Eye (tissue), 1 donor: ENCODE measurements at places on chromosomes 13 and 19.

DNA sequence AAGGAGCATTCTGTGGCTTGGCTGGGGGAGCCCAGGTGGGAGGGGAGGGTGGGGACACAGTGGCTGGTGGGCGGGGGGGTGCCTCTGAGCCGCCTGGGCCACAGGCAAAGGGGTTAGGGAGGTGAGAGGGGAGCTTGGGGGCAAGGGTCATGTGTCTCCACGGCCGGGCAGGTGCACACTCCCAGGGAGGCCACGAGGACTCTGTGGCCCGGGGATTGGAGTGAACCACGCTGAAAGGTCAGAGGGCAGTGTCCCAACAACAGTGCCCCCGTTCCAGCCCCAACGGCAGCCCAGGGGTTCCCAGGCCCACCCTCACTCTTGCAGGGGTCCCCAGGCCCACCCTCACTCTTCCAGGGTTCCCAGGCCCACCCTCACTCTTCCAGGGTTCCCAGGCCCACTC is 9.6 kb downstream of the C2CD4C start:
- DNase-seq = no peak

GRCh38 chr13:114065926-114066774 is 66.3 kb downstream of the RASA3 start:
- no peak for DNase-seq

GRCh38 chr13:30832845-30833332 is 73.2 kb upstream of the MEDAG start:
- DNase-seq = peak; percentile 82

DNA sequence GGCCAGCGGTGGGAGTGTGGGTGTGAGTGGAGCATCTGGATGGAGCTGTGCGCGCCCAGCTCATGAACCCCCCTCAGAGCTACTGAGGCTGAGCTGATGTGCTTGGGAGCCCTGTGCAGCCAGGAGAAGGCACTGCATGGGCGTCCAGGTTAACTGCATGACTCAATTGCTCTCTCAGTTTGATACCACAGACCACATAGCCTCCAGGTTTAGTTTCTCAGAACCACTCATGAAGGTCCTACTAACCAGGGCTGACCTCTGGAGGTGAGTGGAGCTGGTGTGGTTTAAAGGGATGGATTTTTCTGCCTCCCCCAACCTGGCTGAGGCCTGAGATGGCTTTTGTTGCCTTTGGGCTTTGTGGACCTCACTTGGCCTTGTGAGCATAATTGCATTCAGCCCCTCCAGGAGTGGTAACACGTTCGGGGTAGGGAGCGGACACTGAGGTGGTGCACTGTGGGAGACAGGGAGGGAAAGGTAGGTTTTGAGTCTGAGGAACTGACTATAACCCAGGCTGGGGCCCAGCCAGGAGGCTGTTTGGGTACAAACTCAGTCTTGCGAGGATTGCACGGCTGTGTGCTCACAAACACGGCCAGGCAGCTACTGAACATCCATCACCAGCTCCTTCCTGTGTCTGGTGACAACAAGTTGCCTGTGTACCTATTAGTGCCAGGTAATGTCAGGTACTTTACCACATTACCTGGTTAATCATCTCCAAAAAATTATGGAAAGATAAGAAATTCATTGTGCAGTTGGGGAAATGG is 97.5 kb downstream of the RGCC start:
- DNase-seq = no peak

- no peak for DNase-seq
These were observed 79.0 kb downstream of the INSR start for GRCh38 chr19:7215176-7215575.

GRCh38 chr13:104954210-104954609 is 1581.3 kb downstream of the EFNB2 start:
- no peak for DNase-seq

- no peak for DNase-seq
These were observed 45.3 kb downstream of the ZNF729 start for GRCh38 chr19:22331521-22331920.

- no peak for DNase-seq
These were observed 16.8 kb upstream of the COMP start for GRCh38 chr19:18807861-18808331.

DNA sequence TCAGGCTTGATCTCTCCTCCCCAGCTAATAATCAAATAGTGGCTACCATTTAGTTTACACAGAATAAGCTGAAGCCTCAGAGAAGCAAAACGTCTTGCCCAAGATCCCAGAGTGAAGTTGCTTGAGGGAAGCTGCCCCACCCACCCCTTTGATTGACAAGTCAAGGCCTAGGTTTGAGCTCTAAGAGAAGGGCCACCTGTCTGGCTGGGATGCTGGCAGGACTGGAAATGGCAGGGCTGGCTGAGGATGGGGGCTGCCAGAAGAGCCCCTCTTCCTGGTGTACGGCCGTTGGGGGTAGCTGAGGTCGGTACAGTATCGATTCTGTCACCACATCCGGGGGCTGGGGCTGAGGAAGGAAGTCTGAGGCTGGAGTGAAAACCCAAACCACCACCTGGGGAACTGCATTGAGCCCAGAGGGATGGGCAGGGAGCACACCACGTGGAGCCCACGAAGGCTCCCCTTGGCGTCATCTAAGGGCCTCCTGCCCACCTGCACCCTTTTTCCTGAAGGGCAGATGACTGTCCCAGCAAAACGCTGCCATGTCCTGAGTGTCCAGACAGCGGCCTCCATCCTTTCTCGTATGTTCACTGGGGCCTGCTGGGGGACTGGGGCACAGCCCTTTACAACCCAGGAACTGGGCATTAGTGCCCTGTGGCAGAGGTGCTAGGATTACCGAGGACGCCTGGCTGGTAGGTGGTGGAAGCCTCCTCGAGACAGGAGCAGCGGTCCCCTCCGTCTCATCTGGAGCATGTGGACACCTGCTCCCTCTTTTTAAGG is 1.4 kb upstream of the PRKD2 start:
- no peak for DNase-seq

GRCh38 chr19:12843999-12844732 is 5.9 kb downstream of the MAST1 start:
- DNase-seq = no peak

- no peak for DNase-seq
These were observed 43.5 kb downstream of the NEK5 start for GRCh38 chr13:52085421-52085820.

DNA sequence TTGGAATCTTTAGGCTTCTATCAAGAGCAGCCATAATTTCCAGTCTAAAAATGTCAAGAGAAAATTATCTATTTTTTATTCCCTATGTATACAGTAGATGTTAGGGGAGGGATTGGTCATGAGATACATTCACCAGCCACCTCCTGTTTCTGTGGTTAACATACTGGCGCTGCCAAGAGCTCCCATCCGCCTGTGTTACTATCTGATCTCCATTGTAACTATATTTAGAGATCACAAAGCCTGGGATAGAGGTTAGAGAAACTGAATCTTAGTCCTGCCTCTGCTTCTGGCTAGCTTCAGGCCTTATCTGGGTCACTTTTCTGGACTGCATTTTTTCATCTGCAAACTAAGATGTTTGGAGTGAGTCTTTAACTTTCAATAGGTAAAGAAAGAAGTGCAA is 46.3 kb downstream of the POLR1D start:
- no peak for DNase-seq

GRCh38 chr13:90867336-90867683 is 480.2 kb upstream of the MIR17HG start:
- peak; percentile 89 for DNase-seq

DNA sequence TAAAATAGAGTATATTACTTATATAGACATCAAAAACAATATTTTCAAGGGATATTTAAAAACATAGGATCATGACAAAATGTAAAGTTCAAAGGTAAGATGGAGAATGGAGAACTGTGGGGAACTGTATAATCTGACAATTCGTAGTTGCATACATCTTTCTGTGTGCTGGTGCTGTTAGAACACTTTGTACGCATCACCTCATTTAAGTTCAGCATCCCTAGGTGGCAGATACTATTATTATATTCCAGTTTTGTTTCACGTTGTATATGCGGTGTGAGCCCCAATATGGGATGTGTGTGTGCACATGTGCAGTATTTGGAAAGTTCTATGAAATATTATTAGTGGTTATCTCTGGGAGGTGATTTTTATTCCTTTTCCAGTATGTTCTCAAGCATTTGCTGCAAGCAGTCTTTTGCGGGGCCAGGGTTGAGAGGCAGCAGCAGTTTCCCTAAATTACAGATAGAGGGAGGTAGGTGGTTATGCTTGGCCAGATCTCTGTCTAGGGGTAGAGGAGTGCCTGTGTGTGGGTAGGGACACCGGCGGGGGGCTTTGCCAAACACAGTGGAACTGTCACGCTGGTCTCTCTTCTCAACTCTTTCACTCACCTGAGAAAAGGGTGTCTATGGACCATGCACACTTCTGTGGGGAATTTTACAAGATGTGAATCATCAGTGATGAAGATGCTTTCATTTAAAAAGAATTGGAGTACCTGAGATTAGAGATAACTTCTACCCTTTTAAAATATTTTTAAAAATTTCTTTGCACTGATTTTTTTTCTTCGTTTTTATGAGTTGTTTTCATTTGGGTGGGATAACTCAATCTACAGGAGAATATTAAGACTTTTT is 55.6 kb upstream of the ALOX5AP start:
- peak; percentile 39 for DNase-seq

- DNase-seq = peak; percentile 16
These were observed 148.9 kb downstream of the SHISA2 start for GRCh38 chr13:25902891-25903341.

DNA sequence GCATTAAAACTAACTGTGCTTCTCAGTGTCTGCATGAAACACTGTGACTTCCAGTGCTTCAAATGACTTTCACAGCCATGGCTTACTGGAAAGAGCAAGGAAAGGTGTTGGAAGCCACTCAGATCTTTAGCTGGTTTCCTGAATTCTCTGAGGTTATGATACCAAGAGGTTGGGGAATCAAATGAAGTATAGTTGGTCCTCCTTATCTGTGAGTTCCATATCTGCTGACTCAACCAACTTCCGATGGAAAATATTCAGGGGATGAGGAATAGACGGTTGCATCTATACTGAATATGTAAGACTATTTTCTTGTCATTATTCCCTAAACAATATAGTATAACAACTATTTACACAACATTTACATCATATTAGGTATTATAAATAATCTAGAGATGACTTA is 32.4 kb downstream of the EPSTI1 start:
- DNase-seq = no peak

DNA sequence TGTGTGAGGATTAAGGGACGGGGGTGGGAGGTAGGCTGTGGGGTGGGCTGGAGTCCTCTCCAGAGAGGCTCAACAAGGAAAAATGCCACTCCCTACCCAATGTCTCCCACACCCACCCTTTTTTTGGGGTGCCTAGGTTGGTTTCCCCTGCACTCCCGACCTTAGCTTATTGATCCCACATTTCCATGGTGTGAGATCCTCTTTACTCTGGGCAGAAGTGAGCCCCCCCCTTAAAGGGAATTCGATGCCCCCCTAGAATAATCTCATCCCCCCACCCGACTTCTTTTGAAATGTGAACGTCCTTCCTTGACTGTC is 5.5 kb downstream of the FOSB start:
- DNase-seq = peak; percentile 52

GRCh38 chr19:19542507-19542906 is 4.4 kb downstream of the CILP2 start:
- no peak for DNase-seq

GRCh38 chr13:107330484-107330883 is 762.5 kb upstream of the ARGLU1 start:
- DNase-seq = no peak

DNA sequence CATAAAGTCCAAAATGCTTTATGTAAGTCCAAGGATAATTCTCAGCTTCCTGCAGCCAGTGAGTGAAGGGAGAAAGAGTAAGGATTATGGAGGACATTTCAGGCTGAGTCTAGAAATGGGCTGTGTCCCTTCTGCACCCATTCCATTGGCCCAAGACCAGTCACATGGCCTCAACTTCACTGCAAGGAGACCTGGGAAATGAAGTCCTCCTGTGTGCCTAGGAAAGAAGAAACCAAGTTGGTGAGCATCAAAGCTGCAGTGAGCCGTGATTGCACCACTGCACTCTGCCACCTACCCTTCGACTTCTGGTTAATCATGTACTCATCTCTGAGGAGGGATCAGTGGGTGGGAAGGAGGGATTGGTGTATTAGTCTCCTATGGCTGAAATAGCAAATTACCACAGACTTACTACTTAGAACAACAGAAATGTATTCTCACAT is 3.6 kb upstream of the CD37 start:
- DNase-seq = peak; percentile 64

GRCh38 chr19:3606690-3607289 is at the start of gene TBXA2R:
Gene TBXA2R (minus strand): TSS chr19:3606875. CDS start chr19:3600634, 6,241 bp downstream.
- peak; percentile 38 for DNase-seq

- DNase-seq = peak; percentile 77
These were observed 55.7 kb upstream of the PTPRS start for GRCh38 chr19:5396096-5396939.

DNA sequence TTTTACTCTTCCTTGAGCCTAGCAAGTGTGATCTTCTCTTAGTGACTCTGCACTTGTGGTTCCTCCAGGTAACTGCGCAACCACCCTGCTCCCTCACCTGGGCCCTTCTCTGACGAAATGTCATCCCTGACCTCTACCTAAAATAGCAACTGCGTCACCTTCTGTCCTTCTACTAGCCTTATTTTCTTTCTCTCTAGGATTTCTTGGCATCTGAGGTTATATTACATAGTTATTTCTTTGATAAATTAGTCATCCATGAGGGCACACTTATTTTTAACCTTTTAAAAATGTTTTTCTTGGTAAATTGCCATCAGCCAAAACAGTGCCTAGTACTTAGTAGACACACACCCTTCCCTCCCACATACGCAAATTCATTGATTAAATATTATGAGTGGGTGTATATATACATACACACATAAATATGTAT is 355.5 kb downstream of the ENOX1 start:
- no peak for DNase-seq

GRCh38 chr13:83831796-83832195 is 50.5 kb downstream of the SLITRK1 start:
- DNase-seq = no peak

GRCh38 chr13:113930671-113931637 is 42.9 kb downstream of the C13orf46 start:
- DNase-seq = no peak

DNA sequence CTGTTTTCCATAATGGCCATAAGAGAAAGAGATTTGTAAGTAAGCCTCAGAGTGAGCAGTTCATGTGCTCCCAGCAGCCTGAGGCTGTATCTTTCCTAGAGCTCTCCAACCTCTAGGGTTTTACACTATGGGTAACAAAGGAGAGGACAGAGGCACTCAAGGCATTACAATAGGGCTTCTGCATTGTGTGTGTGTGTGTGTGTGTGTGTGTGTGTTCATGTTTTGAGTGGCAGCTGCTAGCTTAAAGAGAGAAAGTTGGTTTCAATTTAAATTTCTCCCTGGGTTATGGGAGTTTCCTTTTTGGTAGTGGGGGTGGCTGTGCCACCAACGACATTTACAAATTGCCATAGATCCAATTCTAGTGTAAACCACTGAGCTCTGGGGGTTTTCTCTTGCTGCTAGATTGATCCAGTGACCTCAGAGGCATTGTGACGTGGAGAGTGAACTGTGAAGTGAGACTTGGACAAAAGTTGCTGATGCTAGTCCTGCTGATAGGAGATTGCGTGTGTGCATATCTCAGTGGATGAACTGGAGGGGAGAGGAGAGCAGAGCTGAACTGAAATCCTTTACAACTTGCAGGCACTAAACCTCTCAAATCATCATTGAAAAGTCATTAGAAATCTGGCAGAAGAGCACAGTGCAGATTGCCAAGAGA is 67.2 kb upstream of the OLFM4 start:
- peak; percentile 58 for DNase-seq
